ENCODE measurements at places on chromosomes 3 and 15. TPM values are rescaled to one million over a fixed set of nuclear protein-coding genes. Genes with fewer than 3 reads are reported as not detected.

The TRAT1 gene
- 87.0 TPM for total RNA-seq

The CACNA2D3 gene
- total RNA-seq = not detected

The CD276 gene
- total RNA-seq = not detected

The NR2E3 gene
- total RNA-seq = not detected

The TLR9 gene
- total RNA-seq = not detected

- no peak for DNase-seq
These were observed 289.2 kb downstream of the ROBO2 start for GRCh38 chr3:77329116-77329515.

DNA sequence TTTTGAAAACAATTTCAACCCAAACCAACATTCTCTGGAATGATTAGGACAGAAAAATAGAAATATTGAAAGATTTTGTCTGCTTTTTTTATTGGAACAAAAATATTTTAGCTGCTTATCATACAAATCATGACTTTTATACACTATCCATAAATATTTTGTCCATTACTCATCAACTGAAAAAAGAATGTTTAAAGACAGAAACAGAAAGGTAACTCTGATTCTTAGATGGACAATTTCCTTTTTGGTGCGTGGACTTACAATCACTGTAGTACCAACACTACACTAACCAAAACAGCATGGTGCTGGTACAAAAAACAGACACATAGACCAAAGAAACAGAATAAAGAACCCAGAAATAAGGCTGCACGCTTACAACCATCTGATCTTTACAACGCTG lies 582.8 kb upstream of the CCDC54 start:
- DNase-seq = no peak

- DNase-seq = no peak
These were observed 1.7 kb downstream of the CCDC9B start for GRCh38 chr15:40338921-40339620.

- DNase-seq = no peak
These were observed 484.3 kb downstream of the UNC13C start for GRCh38 chr15:54462511-54462913.

GRCh38 chr3:123935830-123936229 lies 25.2 kb downstream of the CCDC14 start:
- DNase-seq = no peak

DNA sequence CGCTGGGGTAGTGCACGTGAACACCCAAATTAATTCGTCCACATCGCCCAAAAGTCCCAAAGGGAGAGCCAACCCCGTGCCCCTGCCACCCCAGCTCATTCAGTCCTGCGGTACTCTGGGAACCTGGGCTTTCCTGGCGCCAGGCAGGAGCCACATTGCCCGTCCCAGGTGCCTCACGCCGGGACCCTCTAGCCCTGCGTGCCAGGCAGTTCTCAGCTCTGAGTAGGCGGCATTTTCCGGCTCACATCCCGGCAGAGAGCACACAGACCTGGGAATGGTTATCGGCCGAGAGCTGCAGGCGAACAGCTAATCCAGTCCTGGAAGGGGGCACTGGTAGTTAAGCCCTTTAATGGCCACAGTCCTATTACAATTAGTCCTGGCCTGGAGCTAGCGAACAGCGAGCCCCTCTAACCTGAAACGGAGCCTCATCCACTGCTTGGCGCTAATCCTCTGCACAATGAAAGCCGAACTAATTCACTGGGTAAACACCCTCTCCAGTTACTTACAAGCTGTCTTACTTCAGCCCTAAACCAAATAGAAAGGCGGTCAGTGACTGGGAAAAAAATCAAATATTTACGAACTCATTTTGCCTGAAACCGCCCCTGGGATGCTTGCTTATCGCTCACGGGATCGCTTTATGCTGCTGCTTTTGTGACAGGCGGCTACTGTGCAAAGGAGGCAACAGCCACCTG lies 254.6 kb upstream of the SOX14 start:
- DNase-seq = no peak

- DNase-seq = no peak
These were observed 208.4 kb upstream of the KBTBD8 start for GRCh38 chr3:66789580-66790237.

Measured in T-helper 17 cell (primary cell).